Endodermal cell (in vitro differentiated cells): ENCODE measurements at places on chromosomes 6 and 20. TPM values are rescaled to one million over a fixed set of nuclear protein-coding genes. Genes with fewer than 3 reads are reported as not detected.

The PROKR2 gene
- not detected in 2 replicates for total RNA-seq

GRCh38 chr6:148746363-148747144, at the start of gene UST:
TSS of gene UST (plus strand) at chr6:148747030. CDS start at chr6:148747431, 401 bp downstream.
- H3K36me3 ChIP-seq: no peaks in the 10 kb centered on the region
- H3K4me3 ChIP-seq: peak within 1 kb of the TSS; percentile 85
- peak; percentile 95 for DNase-seq
- H3K27ac ChIP-seq: no peak within 1 kb of the TSS
- H3K27me3 ChIP-seq: peaks cover 4% of the 10 kb centered on the region

The C20orf144 gene
- total RNA-seq: 0.31 to 0.44 TPM in 2 of 3 replicates, not detected in the other

The PSORS1C1 gene
- 0.44 to 1.2 TPM in 2 of 3 replicates, not detected in the other for total RNA-seq

The GNMT gene
- total RNA-seq: 0.29 and 0.84 TPM in 2 replicates

The GNAS-AS1 gene
- 7.6 and 9.3 TPM in 2 replicates for total RNA-seq

DNA sequence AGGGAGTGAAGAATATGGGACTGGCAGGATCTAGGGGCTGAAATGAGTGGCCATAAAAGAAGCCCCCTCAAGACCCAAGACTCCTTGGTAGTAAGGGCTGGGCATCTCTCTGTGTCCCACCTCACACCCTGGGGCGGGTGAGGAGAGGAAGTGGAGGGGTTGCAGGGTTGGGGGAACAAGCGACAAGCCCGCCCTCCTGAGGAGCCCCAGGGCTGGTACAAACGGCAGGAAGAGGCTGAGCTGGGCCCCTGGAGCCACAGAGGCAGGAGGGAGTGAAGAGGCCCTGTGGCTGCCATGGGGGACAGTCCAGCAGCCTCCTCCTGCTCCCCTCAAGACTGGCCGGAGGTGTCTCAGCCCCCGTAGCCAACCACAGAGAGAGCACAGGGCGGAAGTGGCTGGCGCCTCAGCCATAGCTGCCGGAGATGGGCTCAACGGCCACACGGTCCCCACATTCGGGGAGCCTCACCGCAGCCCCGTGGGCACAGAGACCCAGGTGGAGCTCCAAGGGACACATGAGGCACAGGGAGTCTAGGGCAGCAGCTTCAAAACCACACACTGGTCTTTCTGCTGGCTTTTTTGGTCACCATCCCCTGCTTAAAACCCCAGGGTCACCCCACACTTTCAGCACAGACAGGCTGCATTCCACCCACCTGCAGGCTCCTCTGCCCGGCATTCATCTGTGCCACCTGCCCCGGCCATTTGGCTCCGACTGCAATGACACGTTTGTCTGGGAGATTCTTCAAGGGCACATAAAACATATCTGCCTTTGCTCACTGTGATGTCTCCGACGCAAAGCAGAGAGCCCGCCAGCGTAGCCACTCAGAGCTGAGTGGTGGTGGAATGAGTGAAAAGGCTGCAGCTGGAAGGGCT, 524 bp downstream of the C20orf203 start:
- H3K4me1 ChIP-seq: peaks cover 4% of the 10 kb centered on the region
- no peak overlapping the region for H3K4me3 ChIP-seq
- no peaks in the 10 kb centered on the region for H3K27me3 ChIP-seq
- H3K27ac ChIP-seq: no peak overlapping the region

- no peaks in the 10 kb centered on the region for H3K4me1 ChIP-seq
- no peak overlapping the region for H3K4me3 ChIP-seq
- no peaks in the 10 kb centered on the region for H3K27me3 ChIP-seq
- no peak for DNase-seq
- H3K36me3 ChIP-seq: peaks cover 50% of the 10 kb centered on the region
Observed at GRCh38 chr6:145882121-145882531, 67.5 kb upstream of the FBXO30 start.

DNA sequence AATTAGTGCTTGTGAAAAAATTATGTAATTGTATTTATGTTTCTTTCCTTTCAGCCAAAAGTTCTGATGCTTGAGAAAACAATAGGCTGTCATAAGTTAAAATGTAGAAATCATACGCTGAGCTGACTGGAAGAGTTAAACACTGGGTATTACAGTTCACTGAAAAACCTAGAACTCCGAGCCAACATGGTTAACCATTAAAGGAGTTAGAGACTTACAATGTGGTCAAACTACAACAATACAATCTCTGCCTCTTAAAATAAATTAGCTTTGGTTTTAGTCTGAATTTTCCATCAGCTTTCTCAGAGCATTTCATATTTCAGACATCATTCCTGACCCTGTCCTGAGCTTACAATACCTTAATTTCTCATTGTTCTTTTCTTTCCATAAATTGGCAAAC, 91.0 kb downstream of the COL12A1 start:
- H3K27me3 ChIP-seq: no peaks in the 10 kb centered on the region
- no peaks in the 10 kb centered on the region for H3K4me1 ChIP-seq
- no peaks in the 10 kb centered on the region for H3K36me3 ChIP-seq
- H3K4me3 ChIP-seq: no peak overlapping the region

DNA sequence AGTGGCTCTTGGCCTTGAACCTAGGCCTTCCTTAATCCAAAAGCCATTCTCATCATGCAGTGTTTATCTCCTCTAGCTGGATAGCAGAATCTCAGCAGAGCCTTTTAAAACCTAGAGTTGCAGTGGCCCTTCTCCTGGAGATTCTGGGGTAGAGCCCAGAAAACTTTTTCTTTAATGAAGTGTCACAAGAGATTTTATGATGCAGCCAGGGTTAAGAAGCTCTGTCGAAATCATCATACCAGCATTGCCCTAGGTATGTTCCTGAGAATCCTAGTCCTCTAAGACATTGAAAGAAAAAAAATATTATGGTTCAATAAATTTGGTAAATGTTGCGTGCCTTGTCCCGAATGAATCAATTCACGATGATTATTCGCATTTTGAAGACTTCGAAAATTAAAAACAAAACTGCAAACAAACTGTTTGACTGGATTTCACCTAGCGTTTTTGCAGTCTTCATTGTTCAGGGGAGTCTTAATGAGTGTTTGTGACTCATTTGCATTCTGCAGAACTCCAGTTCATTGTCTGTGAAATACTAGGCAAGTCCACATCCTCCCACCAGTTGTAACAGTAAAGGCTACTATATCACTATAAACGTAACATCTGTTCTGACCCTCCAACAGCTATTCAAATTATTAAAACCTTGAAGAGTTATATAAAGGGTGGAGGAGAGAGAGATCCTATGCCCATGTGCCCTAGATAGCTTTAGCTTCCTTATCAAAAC, 198.6 kb downstream of the UST start:
- no peaks in the 10 kb centered on the region for H3K27me3 ChIP-seq
- DNase-seq: no peak
- no peak overlapping the region for H3K27ac ChIP-seq
- H3K4me3 ChIP-seq: no peak overlapping the region

DNA sequence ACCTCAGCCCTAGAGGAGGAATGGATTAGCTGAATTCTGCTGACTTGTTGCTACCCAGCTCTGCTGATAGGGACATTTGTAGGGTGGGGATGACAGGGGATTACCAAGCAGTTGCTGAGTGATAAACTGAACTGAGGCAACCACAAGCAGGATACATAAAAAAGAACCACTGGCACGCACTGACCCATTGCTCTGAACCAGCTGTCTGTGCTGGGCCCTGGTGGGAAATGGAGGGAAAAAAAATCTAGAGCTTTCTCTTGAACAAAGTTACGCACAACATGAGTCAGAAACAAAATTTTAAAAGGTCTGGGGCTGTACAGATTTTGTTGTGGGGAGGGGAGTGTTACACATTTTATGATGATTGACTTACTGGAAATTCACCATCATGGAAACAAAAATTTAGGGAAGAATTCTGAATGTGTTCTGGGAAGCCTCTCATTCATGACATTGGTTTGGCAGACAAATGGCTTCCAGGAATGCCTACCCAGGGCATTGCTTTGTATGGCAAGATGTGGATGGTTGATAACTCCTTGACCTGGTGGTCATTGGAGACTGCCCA, 37.7 kb downstream of the FOXO3 start:
- no peaks in the 10 kb centered on the region for H3K36me3 ChIP-seq
- no peak overlapping the region for H3K27ac ChIP-seq
- no peaks in the 10 kb centered on the region for H3K4me1 ChIP-seq
- no peak overlapping the region for H3K4me3 ChIP-seq
- H3K27me3 ChIP-seq: no peaks in the 10 kb centered on the region

- peaks cover 13% of the 10 kb centered on the region for H3K4me1 ChIP-seq
- H3K36me3 ChIP-seq: no peaks in the 10 kb centered on the region
- DNase-seq: no peak
- no peak overlapping the region for H3K4me3 ChIP-seq
- H3K27ac ChIP-seq: no peak overlapping the region
- no peaks in the 10 kb centered on the region for H3K27me3 ChIP-seq
Observed at GRCh38 chr6:39130691-39131090, 15.7 kb upstream of the SAYSD1 start.

- H3K4me3 ChIP-seq: no peak overlapping the region
- no peaks in the 10 kb centered on the region for H3K4me1 ChIP-seq
Observed at GRCh38 chr6:713351-713750, 20.4 kb upstream of the EXOC2 start.

GRCh38 chr6:150183105-150183504, 40.3 kb downstream of the PPP1R14C start:
- no peaks in the 10 kb centered on the region for H3K27me3 ChIP-seq
- H3K36me3 ChIP-seq: no peaks in the 10 kb centered on the region
- no peaks in the 10 kb centered on the region for H3K4me1 ChIP-seq
- no peak overlapping the region for H3K4me3 ChIP-seq

DNA sequence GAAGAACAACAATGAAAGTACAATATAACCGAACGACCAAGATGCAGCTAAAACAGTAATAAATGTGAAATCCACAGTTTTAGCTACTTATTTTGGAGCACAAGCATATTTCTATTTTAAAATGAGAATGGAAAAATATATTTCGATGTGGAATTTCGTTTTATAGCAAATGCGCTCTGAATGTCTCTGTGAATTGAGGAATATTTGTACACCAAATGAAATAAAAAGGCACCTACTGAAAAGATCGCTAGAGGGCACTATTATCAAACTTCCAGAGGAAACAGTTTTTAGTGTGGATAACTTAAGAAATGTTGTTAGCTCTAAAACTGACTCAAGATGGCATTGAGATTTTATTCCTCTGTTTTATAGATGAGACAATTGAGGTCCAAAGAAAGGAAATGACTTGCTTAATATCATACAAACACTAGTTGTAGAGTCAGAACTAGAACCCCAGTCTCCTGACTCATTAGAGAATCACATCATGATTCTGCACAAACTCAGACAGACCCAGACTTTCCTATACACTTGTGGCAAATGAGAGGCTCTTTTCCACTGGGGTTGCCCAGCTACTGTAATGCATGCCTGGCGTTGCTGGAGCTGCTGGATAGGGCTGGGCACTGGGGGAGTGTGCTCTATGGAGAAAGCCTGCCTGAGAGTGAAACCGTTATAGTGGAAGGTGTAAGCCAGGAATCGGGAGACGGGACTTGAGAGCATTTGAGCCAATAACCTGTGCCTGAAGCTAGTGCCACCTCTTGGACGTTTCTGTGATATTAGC, 51.9 kb downstream of the GCLC start:
- H3K36me3 ChIP-seq: no peaks in the 10 kb centered on the region
- no peak overlapping the region for H3K4me3 ChIP-seq
- H3K4me1 ChIP-seq: peaks cover 12% of the 10 kb centered on the region
- H3K27ac ChIP-seq: no peak overlapping the region

DNA sequence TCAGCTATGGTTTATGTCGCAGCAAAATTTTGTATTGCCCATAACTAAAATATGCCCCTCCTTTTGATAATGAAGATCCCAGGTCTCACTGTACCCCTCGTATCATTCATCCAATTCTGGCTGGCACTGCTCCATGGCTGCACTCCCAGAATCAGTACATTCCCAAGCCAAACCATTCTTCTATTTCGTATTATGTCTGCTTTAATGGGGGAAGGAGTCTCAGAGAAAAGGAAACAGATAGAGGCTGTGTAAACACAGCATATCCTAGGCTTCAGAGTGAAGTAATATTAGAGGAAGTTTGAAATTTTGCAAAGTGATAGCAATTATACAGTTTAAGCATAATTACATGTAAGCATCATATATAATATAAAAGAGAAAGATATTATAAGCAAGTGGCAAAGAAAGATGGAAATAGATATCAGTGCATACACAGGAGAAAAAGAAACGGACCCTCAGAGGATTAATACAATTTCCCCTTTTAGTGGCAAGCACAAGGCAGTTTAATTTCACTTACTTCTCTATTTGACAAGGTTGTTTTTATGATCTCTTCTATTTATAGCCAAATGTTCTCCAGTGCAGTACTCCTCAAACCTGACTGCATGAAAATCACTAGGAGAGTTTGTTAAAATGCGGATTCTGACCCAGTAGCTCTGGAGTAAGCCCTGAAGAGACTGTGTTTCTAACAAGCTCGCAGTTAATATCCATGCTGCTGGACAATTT, 56.5 kb upstream of the TENT5A start:
- DNase-seq: no peak
- H3K4me3 ChIP-seq: no peak overlapping the region
- H3K36me3 ChIP-seq: no peaks in the 10 kb centered on the region
- H3K27ac ChIP-seq: no peak overlapping the region
- H3K4me1 ChIP-seq: no peaks in the 10 kb centered on the region

DNA sequence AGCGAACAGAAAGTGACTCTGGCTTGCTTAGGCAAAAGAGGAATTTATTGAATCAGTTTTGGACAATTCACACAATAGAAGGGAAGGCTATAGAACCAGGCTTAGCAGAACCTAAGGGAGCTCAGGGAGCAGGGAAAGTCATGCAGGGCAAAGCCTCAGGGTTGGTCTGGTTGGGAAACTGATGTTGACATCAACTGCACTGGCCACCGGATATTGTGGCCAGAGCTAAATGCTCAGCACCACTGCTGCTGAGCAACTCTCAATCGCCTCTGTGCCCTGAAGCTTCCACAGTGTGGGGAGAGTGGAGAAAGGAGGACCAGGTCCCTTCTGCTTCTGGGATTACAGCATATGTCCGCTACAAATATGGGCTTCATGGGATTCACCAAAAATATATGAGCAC, 93.3 kb upstream of the GCM1 start:
- H3K27ac ChIP-seq: no peak overlapping the region
- no peaks in the 10 kb centered on the region for H3K36me3 ChIP-seq
- DNase-seq: no peak
- H3K4me3 ChIP-seq: no peak overlapping the region
- H3K4me1 ChIP-seq: no peaks in the 10 kb centered on the region
